Karpas-422 (cell line): ENCODE measurements at places on chromosomes 6 and 20.

- DNase-seq = no peak
These were observed 133.9 kb upstream of the MYLIP start for GRCh38 chr6:15994814-15995459.

- DNase-seq = no peak
These were observed 12.8 kb downstream of the ADNP start for GRCh38 chr20:50918403-50918802.

DNA sequence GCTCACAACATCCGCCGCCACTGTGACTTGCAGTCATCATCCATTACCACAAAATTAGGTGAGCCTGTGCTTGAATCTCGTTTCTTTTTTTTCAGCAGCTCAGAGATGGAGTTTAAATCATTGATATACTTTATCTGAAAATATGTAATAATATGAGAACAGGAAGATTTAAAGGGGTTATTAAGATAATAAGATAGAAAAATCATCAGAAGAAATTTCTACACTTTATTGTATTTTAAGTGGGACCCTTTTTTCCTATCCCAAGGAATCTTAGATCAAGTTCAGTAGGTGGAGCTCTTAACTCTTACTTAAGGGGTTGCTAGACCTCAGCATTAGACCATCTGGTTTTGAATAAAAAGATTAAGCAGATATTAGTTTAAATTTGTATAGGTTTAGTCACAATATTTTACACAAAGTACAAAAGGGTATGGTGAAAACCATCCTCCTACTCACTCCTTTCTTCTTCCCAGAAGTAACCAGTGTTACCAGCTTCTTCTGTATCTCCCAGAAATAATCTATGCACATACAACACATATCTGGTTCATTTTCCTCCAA, 9.4 kb upstream of the NCOA7 start:
- peak; percentile 75 for DNase-seq

DNA sequence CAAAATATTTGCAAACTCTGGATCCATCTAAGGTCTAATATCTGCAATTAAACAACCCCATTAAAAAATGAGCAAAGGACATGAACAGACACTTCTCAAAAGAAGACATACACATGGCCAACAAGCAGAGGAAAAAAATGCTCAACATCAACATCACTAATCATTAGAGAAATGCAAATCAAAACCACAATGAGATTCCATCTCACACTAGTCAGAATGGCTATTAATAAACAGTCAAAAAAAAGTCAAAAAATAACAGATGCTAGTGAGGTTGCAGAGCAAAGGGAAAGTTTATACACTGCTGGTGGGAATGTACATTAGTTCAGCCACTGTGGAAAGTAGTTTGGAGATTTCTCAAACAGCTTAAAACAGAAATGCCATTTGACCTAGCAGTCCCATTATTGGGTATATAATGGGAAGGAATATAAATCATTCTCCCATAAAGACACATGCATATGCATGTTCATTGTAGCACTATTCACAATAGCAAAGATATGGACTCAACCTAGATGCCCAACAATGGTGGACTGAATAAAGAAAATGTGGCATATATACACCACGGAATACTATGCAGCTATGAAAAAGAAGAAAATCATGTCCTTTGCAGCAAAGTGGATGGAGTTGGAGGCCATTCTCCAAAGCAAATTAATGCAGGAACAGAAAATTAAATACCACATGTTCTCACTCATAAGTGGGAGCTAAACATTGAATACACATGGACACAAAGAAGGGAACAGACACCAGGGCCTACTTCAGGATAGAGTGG, 9.1 kb downstream of the ZNFX1 start:
- DNase-seq = no peak

GRCh38 chr20:24955045-24955444, 6.0 kb downstream of the CST7 start:
- peak; percentile 46 for DNase-seq
